ENCODE measurements at places on chromosomes 4 and X.

GRCh38 chrX:66677430-66677829 is 38.6 kb upstream of the EDA2R start:
- H3K27ac ChIP-seq, result no peak overlapping the region
- no peak overlapping the region for H3K4me3 ChIP-seq
- no peaks in the 10 kb centered on the region for H3K4me1 ChIP-seq

GRCh38 chr4:37471971-37472370 is 214.2 kb downstream of the RELL1 start:
- no peak for DNase-seq
- H3K36me3 ChIP-seq, result no peaks in the 10 kb centered on the region
- no peaks in the 10 kb centered on the region for H3K27me3 ChIP-seq
- no peaks in the 10 kb centered on the region for H3K4me1 ChIP-seq
- H3K27ac ChIP-seq, result no peak overlapping the region
- no peak overlapping the region for H3K4me3 ChIP-seq

DNA sequence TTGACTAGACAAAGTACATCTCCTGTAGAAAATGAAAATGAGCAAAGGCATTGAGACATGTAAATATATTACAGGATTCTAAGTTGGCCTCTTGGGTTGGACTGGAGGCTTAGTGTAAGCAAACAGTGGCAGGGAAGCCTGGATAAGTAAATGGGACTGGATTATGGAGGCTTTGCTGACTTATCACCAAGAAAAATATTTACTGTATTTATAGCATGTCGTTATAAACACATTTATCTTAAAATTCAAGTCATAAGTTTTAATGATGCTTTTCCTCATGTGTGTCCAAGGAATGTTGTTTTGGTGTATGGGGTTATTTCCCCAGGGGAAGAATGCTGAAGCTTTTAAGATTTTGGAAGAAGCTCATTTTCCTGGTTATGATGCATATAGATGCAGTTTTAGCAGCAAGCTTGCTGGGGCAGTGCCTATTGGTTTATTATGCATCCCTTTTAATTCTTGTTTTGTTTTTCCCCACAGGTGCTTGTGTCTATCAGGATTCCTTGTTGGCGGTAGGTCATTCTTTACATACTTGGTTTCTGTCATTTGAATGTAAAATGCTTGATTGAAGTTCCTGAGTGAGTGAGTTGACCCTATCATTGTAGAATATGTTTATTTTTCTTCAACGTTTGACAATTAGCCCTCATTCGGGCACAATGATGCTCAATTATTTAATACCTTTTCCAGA is 8.5 kb downstream of the FRAS1 start:
- no peak overlapping the region for H3K4me3 ChIP-seq
- no peaks in the 10 kb centered on the region for H3K27me3 ChIP-seq
- H3K4me1 ChIP-seq, result no peaks in the 10 kb centered on the region
- H3K36me3 ChIP-seq, result no peaks in the 10 kb centered on the region
- DNase-seq, result no peak

DNA sequence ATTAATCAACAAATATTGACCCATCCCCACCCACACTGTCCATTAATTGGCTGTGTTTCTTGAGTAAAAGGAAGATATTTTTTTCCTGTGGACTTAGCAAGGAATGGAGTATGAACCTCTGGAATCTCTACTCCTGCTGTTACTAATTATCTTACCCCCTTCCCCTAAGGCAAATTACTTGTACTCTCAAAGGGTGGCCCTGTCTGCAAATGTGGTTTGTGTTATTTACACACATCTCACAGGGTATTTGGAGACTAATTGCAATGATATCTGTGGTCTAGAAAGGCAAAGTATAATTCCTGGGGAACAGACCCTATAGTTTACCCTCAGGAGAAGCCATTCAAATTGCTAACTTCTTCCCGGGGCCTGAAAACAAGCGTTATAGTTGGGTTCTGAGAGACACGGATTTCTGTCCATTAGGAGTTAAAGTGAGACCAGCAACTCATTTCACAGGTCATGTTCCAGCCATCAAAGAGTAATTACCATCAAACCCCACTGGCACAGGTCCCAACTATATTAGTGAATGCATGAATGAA is 133.0 kb upstream of the RASGEF1B start:
- H3K36me3 ChIP-seq, result no peaks in the 10 kb centered on the region
- no peak overlapping the region for H3K27ac ChIP-seq
- no peak overlapping the region for H3K4me3 ChIP-seq
- no peak for DNase-seq
- no peaks in the 10 kb centered on the region for H3K4me1 ChIP-seq

DNA sequence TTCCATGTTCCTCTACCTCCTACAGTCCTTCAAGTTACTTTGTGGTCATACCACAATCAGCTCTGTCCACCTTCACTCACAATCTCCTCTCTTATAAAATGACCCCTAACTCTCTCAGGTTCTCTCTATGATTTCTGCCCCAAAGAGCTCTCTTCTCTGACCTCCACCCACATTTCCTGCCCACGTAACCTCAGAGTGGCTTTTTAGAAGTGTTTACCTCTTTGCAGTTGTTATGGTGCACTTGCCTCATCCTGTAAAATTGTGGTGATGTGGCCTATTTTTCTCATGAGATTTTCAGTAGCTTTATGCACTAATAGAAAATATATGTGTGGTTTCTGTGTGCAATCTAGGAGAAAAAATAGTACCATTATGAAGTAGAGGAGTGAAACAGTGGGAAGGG is 215.8 kb downstream of the PACRGL start:
- no peaks in the 10 kb centered on the region for H3K36me3 ChIP-seq
- H3K4me1 ChIP-seq, result peaks cover 13% of the 10 kb centered on the region
- no peak overlapping the region for H3K27ac ChIP-seq
- peak; percentile 53 for DNase-seq
- H3K27me3 ChIP-seq, result no peaks in the 10 kb centered on the region

GRCh38 chr4:101660607-101661006 is 129.9 kb upstream of the BANK1 start:
- no peaks in the 10 kb centered on the region for H3K27me3 ChIP-seq
- no peak for DNase-seq
- no peaks in the 10 kb centered on the region for H3K4me1 ChIP-seq
- H3K4me3 ChIP-seq, result no peak overlapping the region
- no peaks in the 10 kb centered on the region for H3K36me3 ChIP-seq
